ENCODE measurements at places on chromosomes 1 and 21.

- no peak for DNase-seq
These were observed 50.5 kb downstream of the CD2 start for GRCh38 chr1:116804736-116805135.

DNA sequence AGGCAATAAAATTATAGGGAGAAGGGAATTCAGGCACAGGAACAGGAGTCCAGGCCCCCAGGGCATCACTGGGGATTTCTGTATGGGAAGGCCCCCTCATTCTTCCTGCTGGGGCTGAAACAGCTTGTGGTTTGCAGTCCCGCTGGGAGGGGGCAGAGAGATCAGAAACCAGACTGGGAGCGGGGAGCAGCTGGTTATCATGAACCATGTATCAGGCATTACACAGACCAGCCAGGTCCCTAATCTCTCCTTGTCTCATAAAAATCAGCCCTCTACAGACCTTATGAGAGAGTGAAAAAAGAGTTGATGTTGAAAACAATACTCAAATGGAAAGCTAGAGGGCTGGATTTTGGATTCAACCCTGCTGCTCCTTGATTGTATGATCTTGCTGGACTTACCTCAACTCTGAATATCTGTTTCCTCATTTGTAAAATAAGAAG is 93.4 kb upstream of the F3 start:
- DNase-seq, result no peak

- no peak for DNase-seq
These were observed 12.5 kb downstream of the SDC3 start for GRCh38 chr1:30895944-30896660.

GRCh38 chr1:19322481-19322880 is 10.4 kb downstream of the SLC66A1 start:
- no peak for DNase-seq

DNA sequence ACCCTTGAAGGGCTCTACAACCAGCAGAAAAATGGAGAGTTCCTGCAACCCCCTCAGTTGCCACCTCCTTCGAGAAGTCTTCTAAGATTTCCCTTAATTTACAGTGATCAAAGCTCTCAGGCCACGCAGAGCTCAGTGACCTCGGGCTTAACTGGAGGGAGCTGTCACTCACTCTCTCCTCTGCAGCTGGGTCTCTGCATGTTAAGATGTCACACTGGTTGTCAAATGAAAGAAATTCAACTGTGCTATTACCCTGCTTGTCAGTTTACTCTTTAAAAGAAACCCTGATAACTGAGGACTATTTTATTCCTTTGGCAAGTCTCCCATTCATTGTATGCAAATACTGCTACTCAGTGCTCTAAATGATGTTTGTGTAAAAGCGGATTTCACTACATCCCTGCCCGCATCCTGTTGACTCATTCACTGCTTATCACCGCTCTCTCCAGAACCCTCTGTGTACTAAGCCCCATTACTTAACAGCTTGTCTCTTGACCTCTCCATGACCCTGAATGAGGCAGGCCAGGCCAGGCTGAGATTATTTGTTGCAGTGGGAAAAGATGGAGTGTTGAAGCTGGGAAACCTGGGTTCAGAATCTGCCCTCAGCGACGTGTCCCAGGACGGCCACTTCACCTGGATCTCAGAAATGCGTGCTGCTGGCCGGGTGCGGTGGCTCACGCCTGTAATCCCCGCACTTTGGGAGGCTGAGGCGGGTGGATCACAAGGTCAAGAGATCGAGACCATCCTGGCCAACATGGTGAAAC is 13.7 kb downstream of the DHRS3 start:
- DNase-seq, result no peak

DNA sequence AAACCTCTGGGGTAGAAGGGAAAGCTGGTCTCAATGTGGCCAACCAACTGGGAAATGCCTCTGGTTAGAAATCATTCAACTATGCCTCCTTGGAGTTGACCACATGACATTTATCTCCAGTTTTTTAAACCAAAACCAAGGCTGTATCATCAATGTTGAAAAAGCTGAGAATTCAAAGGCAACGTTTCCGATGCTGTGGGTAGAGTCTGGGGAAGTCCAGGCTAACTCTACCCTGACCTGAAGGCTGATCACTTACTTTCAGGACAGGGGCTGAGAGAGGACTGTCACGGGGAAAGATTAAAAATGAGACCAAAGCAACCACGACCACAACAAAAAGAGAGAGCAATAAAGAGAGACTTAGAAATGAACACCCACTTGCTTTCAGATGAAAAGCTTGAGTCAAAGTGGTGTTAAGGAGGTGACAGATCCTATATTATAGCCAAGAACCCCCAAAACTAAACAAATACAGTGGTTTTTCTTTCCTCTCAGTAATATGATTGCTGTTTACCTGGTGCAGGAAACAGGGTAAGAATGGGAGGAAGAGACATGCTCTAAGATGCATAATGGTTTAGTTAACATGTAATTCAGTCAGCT is 90.8 kb upstream of the TNFSF4 start:
- no peak for DNase-seq

- DNase-seq, result peak; percentile 18
These were observed 146.0 kb upstream of the KIAA0040 start for GRCh38 chr1:175338387-175339135.

- DNase-seq, result no peak
These were observed 32.4 kb downstream of the SLAMF1 start for GRCh38 chr1:160614410-160614809.

GRCh38 chr1:52641307-52641706 is 8.3 kb downstream of the SHISAL2A start:
- no peak for DNase-seq

- DNase-seq, result no peak
These were observed 17.8 kb upstream of the SLAMF1 start for GRCh38 chr1:160664573-160665051.

DNA sequence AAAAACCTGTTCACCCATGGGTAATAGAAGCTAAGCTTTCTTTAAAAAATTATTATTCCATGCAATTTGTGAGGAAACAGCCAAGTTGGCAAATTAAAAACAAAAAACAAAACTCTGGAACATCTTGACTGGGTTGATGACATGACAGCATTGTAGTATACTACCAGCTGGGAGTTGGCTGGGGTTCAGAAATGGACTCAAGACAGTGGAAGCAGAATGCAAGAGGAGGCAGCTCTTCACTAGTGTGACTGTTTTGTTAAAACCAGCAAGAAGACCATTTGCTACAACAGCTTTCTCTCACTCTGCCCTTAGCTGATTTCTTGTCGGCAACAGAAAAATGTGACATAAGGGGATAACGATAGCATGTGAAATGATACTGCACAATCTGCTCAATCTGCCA is 1298.9 kb upstream of the ADGRL4 start:
- no peak for DNase-seq

- DNase-seq, result no peak
These were observed 64.3 kb downstream of the DMRTA2 start for GRCh38 chr1:50358962-50359361.

DNA sequence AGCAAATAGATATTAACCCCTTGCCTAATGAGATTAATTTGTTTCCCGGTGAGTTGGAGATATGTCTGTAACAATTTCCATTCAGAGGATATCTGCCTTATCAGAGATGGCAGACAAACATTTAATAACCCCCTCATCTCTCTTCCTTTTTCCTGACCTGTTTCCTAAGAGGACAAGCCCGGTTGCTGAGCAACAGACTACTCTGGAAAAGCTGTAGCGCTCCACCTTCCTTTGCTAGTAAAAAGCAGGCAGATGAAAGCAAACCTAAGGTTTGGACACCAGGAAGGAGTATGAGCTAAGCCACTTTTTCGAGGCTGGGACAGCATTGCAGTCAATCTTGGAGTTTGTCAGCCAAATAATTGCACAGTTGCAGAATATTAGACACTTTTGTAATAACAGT is 82.4 kb downstream of the RGS21 start:
- DNase-seq, result no peak

GRCh38 chr1:155158991-155159390 is 14.1 kb downstream of the KRTCAP2 start:
- no peak for DNase-seq

GRCh38 chr1:64320470-64320869 is 117.0 kb downstream of the UBE2U start:
- no peak for DNase-seq

GRCh38 chr1:167635941-167636340 is 5.9 kb downstream of the RCSD1 start:
- no peak for DNase-seq

DNA sequence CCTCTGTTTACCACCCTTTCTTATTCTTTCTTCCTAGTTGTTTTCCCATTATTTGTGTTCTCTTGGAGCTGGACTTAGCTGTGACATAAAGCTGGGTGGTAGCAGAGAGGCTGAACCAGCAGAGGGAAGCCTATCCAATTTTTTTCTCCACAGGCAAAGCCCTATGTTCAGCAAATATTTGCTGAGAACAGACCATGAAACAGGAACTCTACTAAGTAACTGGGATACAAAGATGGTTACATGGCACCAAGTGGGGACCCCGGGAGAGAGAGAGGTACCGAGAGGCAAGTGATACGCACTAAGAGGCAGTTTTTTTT is 6.6 kb downstream of the CFAP141 start:
- DNase-seq, result no peak

GRCh38 chr1:242056988-242057744 is 58.3 kb upstream of the MAP1LC3C start:
- DNase-seq, result no peak

DNA sequence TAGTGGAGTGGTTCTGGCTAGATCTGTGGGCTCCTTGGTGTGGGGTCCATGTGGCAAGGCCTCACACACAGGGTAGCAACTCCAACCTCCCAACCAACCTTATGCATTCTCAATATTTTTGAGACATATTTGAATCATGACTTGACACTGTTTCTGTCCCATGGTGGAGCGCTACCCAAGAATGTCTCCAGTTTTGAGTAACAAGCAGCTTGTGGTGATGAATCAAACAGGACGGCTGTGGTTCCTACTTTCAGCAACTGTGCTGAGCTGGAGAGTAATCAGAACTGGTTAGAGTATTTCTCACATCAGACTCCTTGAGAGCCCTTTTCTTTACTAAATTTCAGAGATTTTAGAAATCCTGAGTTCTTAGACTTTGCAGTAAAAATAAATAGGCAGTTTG is 3.1 kb downstream of the LCE3D start:
- DNase-seq, result no peak

- DNase-seq, result no peak
These were observed 66.9 kb downstream of the EPHB2 start for GRCh38 chr1:22777388-22778057.

DNA sequence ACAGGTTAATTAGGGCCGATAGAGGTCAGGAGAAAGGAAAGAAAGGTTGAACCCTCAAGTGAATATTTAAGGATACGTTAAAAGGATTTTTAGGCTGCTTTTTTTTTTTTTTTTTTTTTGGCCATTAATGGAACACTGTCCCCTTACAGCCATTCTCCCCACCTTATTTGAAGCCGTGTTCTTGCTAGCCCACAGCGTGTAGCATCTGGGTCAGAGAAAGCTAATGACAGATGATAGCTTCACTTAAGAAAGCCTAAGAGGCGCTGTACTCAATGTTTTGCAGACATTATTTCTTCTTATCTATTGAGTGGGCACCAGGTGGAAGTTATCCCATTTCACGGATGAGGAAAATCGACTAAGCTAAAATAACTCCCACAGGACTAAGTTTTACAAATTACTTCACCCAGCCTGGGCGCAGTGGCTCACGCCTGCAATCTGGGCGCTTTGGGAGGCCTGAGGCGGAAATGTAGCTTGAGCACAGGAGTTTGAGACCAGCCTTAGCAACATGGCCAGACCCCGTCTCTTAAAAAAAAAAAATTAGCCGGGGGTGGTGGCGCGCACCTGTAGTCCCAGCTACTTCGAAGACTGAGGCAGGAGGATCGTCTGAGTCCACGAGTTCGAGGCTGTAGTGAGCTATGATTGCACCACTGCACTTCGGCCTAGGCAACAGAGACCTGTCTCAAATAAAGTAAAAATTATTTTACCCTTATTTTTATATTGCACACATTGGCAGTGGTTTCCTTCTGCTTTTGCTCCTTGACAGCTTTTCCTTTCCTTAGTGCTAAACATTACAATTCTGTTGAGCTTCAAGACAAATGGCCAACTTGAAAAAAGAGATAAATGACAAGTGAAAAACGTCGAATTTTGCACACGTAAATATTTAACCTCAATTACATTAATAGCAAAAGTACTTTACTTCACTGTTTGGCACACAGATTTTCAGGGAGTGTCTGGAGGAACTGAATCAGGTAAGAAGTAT is 1.1 kb upstream of the PHTF1 start:
- DNase-seq, result no peak

GRCh38 chr1:183411091-183411490 is 7.1 kb downstream of the NMNAT2 start:
- no peak for DNase-seq

DNA sequence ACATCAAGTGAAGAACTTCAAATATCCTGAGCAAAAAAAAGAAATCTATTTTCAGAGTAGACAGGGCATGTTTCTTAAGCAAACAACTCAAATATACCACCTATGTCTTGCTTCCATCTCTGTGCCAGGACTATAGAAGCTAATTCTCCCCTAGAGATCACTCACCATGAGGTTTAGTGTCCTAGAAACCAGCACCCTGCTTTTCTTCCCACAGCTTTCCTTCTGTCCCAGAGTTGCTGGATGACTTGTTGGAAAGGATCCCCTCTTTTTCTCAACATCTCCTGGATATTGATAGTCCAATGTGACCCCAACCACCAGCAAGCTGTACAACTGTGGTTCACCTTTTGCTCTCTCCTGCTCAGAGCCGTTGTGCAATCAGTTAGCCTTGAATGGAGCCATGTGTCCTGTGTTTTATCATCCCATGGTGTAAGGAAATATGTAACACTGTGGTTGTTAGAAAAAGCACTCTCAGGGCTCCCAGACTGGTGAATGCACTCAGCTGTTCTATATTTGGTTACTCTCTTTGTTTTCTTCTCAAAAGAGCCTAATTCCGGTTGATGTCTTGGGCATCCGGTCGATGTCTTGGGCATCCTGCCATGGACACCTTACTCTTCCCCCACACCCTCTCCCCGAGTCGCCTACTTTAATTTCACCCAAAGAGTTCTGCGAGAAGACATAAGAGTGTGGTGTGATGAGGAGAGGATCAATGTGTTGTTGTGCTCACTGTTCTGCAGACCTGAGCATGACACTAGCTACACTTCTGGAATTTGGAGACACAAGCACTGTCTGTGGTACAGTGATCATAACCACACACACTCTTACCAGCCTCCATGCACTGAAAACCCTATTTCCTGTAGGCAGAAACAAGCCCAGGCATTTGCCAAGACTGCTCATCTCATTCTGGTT is 1.7 kb downstream of the TNFSF4 start:
- DNase-seq, result no peak

- no peak for DNase-seq
These were observed 79.2 kb upstream of the NRIP1 start for GRCh38 chr21:15144026-15144425.

DNA sequence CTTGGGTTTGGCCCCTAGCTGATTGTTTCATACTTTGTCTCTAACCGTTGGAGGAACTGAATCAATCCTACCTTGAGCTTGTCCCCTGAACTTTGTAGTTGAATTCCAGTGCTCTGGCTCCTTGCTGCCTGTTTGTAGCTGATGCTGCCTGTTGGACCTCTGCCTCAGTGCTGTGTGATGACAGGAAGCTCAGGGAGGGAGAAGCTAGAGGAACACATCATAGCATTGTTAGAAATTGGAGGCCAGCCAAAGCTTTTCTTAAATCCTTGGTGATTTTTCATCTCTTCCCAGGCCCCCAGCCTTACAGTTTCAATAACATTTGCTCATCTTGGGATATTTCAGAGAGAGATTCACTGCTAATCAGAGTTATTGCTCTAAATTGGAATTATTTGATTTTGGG is 34.0 kb downstream of the MACF1 start:
- DNase-seq, result no peak

GRCh38 chr1:222034790-222035189 is 292.9 kb upstream of the DUSP10 start:
- no peak for DNase-seq

- DNase-seq, result no peak
These were observed 132.1 kb upstream of the PRMT6 start for GRCh38 chr1:106924360-106924759.
